ENCODE measurements at places on chromosomes 13 and 19.

- DNase-seq: no peak
Observed at GRCh38 chr19:49908480-49909420, 12.1 kb upstream of the IL4I1 start.

DNA sequence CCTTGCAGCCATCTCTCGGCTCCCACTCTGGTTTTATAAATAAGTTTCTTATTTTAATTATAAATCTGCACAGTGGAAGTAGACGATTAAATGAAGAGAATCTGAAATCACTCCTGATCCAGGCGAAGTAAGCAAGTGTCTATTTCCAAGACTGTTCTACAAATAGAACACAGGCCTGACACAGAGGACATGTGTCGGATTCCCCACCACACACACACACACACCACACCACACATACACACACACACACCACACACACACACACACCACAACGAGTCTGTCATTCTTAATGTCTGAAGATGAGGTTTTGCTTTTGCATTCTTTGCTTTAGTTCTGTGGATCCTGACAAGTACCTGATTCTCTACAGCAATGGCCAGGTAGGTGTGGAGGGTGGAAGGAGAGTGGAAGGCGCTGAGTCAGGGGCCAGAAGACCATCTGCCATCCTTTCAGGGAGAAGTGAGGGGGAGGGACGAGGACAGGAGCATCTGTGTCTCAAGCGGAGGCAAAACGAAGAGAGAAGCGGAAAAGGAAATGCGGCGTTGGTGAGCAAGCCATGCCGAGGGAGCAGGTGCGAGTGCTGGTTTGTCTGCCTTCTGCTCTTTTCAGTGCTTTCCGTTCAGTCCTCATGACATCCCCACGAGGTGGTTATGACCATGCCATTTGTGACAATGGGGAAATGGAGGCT lies 110.2 kb downstream of the TEX26 start:
- no peak for DNase-seq

- no peak for DNase-seq
Observed at GRCh38 chr13:52179925-52180324, 20.5 kb upstream of the NEK3 start.

DNA sequence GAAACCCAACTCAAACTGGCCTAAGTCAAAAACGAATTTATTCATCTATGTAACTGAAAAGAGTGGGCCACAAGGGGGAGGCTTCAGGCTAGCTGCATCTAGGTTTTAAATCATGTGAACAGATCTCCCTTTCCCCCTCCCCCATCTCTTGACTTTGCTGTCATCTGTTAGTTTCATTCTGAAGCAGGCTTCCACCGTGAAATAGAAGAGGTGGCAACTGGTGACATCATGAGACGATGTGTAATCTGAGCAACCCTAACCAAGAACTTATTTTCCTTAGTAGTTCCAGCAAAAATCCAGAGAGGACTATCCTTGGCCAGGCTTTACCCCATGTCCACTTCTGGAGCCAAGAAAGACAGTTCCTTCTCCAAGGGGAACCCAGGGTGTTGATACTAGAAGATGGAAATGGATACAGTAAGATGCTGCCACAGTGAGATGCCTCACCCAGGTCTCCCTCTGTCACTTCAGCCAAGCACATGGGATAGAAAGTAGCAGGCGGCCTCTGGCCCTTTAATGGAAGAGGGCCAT lies 9.4 kb downstream of the SAMD4B start:
- no peak for DNase-seq

DNA sequence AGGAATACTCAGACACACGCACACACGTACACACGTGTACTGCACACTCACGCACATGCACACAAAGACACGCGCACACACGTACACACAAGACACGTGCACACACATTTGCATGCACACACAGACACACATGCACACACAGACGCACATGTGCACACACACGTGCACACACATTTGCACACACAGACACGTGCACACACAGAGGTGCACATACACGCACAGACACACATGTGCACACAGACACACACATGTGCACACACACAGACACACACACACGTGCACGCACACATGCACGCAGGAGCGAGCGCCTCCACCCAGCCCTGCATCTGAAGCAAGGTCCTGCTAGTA lies 81.1 kb downstream of the GADD45B start:
- DNase-seq: no peak

DNA sequence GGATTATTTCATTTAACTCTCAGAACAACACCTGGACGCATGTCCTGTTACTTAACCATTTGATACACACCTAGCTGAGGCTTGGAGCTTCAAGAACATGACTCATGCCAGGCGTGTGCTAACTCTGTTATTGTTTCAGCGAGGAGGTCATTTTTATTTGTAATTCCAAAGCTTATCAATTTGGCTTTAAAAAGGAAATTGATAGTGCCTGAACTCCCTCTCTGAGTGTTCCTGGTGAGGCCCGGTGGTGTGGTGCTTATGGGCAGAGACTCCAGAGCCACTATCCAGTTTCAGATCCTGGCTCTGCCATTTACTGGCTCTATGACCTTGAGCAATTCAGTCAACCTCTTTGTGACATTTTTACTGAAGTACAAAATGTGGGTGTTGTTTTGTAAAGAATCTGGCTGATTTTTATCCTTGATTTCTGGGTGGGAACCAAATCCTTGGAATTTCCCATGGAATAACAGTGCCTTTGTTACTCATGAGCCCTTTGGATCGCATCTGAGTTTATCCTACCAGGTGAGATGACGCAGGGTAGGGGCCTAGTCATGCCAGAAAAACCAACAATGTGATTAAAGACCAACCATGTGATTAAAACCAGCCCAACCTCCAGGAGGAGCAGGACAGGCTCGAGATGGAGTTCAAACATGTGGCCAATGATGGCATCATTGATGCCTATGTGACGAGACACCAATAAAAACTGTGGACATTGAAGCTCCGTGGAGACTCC lies 198.8 kb downstream of the MYO16 start:
- no peak for DNase-seq

DNA sequence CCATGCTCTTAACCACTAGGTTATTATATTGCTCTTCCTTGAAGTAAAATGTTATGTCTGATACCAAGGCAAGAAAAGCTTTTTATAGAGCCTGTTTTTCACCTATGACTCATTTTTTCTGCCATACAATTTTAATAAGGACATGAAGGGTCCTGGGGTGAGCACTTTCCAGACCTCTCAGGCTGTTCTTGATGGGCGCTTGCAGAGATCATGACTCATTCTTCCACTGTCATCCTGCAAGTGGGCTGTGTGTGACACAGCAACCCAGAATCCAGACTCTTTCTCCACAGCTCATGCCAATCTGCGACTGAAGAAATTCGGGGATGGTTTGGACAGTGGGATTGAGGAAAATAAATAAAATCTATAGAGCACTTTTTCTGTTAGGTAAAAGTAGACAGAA lies 506.7 kb upstream of the NBEA start:
- DNase-seq: peak; percentile 25

DNA sequence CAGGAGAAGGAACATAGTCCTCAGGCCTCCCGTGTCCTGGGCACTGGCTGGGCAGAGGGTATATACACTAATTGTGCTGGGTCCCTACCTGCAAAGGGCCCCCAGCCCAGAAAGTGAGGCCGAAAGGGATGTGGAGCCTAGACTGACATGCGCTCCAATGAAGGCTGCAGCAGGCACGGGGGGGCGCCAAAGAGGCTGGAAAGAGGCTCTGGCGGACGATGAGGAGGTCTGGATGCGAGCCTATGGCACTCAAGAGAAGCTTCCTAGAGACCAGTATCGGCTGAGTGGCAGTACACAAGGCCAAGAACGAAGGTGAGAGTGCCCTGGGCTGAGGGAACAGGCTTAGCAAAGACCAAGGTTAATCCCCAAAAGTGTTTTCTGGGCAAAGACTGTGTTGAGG lies 16.6 kb downstream of the VRK3 start:
- no peak for DNase-seq

GRCh38 chr13:37613236-37613635 lies 14.7 kb upstream of the POSTN start:
- no peak for DNase-seq
